ENCODE measurements at places on chromosomes 6 and 20.

DNA sequence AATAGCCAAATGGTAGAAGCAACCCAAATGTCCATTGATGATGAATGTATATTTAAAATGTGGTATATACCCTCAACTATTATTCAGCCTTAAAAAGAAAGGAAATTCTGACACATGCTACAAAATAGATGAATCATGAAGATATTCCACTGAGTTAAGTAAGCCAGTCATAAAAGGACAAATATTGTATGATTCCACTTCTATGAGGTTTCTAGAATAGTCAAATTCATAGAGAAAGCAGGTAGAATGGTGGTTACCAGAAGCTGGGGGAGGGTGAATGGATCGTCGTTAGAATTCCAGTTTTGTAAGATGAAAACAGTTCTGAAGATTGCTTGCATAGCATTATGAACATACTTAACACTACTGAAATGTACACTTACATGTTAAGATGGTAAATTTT is 214.3 kb upstream of the MYLIP start:
- no peak for DNase-seq

GRCh38 chr6:157792671-157793070 is 30.4 kb upstream of the SNX9 start:
- DNase-seq = no peak

DNA sequence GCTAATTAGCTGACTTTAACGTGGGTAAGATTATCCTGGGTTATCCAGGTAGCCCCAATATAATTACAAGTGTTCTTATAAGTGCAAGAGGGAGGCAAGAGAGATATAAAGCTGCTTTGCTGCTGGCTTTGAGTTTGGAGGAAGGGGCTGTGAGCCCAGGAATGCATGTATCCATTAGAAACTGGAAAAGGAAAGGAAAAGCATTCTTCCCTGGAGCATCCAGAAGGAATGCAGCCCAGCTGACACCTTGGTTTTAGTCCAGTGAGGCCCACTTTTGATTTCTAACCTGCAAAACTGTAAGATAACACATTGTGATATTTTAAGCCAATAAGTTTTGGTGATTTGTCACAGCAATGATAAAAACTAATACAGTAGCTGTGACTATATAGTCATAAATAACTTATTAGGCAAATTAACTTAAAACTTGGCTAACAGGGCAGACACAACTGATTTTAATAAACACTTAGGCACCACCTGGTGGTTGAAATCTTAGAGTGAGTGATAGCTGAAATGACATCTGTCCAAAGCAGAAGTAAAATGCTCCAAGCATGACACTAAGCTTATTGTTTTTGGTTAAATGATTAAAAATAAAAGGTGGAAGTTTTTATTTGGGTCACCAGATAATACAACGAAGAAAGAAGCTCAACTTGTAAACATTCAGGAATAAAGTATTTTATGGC is 35.6 kb downstream of the ADGRF4 start:
- no peak for DNase-seq

DNA sequence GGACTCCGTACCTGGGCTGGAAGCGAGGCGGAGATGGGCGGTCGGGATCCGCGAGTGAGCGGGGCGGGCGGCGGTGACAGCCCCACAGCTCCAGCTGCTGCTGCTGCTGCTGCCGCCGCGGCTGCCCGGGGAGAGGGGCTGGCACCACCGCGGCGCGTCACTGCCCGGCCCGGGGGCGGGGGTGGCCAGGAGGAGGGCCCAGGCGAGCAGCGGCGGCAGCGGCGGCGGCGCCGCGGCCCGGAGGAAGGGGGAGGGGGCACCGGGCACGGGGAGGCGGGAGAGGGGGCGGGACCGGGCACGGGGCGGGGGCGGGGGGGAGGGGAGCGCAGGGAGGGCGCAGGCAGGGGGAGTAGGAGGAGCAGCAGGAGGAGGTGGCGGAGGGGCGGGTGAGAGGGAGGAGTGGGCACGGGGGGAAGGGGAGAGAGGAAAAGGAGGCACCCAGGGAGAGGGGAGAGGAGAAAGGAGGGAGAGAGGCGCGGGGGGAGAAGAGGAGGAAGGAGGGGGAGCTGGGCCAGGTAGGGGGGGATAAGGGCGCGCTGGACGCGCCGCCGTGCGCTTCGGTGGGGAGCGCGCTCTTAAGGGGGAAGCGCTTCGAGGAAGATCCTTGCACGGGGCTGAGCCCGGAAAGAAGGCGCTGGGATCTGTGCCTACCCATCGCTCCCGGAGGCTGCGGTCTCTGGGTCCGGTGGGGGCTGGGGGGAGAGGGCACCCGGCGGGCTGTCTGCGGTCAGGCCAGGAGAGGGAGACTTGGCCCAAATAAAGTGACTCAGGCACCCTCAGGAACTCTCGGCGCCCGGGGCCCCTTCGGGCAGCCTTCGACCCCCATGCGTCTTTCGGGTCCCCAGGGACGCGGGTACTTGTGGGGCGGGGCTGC is 101.5 kb downstream of the NOL4L start:
- DNase-seq = peak; percentile 90

DNA sequence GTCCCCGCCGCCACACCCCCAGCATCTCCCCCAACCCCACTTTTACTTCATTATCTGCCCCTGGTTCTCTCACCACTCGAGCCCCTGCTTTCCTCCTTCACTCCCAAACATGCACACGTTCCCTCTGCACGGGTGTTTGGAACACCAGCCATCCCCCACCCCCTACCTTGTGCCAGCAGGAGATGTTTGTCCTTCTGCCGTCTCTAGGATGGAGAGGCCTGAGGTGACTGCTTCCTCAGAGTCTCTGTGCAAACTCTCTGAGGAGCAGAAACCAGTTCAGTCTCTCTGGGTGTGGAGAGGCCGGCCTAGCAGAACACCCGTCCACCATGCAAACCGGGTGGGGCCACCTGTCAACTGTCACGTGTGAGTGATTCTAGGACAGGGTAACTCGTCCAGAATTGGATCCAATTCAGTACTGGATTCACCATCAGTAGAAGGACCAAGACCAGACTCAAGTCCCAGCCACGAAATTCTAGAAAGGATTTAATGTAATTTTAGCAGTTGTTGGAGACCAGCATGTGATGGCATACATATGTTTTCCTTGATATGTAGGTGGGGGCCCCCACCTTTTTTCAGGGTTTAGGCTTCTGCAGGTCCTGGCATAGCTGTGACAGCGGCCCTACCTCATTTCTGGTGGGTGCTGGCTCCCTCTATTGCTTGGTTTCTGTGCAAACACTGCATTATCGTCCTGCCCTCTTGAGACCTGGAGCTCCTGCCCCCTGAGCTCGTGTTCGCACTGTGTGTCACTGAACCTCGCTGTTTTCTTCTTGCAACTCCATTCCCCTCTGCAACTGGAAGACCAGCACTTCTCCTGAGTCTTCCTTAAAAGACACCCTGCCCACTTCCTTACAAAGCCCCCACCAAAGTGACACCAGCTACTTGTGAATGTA is at the start of gene RAET1E:
TSS of gene RAET1E (minus strand) at position 259 of the 890 bp plus-strand sequence. CDS start 7,212 bp downstream, outside the sequence.
- no peak for DNase-seq

- DNase-seq = no peak
Measured at GRCh38 chr6:69918813-69919475, 52.6 kb downstream of the COL19A1 start.

- no peak for DNase-seq
Measured at GRCh38 chr6:40550202-40551101, 36.7 kb downstream of the LRFN2 start.

- DNase-seq = no peak
Measured at GRCh38 chr20:21028921-21029320, 77.2 kb downstream of the LINC00237 start.

DNA sequence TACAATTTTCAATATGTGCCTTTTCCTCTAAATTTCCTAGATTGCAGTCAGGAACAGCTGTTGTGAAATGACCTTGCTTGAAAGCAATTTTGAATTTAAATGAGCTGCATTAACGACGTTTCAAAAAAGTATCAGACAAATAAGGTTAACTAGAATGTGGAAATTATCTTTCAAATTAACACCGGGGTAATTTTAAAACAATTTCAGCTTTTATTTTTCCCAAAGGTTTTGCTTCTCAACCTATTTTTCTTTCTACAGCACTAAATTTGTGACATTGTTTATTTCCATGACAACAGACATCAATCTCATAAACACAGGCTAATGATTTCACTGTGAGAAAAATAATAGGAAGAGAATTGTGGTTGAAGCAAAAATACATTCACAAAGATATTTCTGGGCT is 38.5 kb downstream of the COL12A1 start:
- no peak for DNase-seq

DNA sequence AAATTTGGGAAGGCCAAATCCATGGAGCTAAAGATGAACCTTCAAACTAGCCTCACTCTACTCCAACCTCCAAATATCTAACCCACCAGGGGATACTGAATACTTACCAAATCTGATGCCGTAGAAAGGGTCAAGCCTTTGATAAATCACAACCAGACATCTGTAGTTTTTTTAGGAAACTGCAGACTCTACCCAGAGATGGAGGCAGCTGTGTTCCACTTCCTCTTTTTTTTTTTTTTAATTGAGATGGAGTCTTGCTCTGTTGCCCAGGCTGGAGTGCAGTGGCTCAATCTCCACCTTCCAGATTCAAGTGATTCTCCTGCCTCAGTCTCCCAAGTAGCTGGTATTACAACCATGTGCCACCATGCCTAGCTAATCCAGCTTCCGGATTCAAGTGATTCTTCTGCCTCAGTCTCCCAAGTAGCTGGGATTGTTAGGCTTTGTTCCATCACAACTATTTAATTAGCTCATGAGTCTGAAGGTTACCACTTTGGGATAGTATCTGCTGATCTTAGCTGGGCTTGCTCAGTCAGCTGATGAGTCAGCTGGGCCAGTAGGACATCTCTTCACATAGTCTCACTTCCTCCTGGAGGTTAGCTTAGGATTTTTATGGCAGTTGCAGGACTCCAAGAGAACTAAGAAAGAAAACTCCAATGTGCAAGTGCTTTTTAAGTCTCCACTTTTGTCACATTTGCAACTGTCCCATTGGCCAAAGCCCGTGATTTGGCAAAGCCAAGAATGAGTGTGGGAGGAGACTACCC is 13.3 kb downstream of the FRK start:
- DNase-seq = no peak

DNA sequence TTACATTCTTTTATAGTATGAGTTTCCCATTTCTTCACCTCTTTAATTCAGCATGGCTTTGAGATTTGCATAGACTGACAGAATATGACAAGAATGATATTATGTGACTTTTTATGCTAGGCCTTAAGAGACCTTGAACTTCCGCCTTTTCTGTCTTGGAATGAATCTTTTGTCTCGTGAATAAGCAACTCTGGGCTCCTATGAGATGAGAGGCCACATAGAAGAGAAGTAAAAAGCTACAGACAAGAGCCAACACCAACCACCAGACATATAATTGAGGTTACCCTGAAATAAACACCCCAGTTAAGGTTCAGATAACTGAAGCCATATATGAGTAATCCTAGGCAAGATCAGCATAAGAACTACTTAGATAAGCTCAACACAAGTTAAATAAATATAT is 600.8 kb downstream of the MEI4 start:
- no peak for DNase-seq

DNA sequence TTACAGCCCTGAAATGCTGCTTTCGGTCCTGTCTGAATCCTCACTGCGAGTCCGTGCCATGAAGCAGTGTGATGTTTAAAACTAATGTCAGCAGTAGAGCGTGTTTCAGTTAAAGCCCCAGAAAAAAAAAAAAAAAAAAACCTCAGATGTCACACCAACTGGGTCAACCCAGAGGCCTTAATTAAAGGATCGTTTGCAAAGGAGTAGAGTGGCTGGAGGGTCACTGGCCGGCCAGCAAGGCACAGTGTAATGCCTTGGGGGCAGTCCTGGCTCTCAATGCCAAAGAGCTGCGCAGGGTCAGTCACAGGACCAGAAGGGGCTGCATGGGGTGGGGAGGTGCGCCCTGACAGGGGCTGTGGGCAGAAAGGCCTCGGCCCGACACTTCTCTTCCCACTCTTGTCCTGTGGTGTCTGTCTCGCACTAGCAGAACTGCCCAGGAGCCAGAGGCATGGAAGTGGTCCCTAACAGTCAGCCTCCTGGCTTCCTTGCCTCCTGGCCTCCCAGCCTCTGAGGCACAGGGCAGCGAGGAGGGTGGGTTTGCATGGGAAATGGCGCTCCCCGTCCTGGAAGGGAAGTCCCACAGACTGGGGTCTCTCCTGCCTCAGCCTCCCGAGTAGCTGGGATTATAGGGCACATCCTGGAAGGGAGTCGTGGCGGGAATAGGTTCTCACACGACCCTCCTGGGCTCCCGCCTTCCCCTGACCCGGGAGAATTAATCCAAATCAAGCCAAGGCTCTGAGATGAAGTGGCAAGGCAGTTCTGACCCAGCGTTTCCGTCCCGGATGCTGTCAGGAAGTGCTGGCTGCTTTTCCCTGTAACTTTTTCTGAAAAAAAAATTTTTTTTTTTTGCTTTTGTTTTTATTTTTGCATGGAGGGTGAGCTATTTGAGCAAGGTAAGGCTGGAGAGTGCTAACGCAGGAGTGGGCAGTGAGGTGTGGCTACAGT is 53.7 kb upstream of the MPC1 start:
- no peak for DNase-seq

- DNase-seq = no peak
Measured at GRCh38 chr20:26163890-26164289, 467.2 kb upstream of the ZNF337 start.

DNA sequence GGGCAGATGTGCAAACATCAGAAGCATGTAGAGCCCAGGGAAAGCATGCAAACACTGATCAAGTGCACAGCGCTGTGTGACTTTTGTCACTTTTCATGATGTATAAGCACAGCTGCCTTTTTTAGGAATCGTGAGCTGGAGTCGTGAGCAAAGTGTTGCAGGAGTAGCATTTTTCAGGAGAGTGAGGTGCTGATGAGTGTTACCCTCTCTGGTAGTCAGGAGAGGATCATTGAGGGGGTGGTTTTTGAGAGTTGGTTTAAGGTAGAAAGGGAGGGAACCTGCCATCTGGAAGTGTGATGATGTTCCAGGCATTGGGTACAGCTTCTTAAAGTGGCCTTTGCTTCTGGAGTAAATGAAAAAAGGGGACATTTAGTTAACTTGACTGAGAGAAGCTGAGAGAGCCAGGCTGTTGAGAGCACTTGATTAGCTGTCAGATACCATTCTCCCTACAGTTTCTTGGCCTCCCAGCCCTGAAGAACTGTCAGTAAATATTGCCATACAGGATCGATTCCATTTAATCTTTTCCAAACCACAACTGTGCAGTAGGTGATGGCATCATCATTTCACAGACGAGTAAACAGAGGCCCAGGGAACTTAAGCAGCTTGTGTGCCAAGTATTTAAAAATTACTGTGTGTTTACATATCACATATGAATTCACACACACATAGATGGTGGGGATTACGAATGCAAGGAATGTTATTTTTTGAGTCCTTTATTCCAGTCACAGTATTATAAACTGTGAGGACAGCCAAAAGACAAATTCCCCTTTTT is 28.9 kb downstream of the TPD52L1 start:
- no peak for DNase-seq

- DNase-seq = no peak
Measured at GRCh38 chr6:89936177-89936576, 41.9 kb downstream of the GJA10 start.

GRCh38 chr6:88246654-88247053 is 80.5 kb upstream of the CNR1 start:
- DNase-seq = no peak

- DNase-seq = no peak
Measured at GRCh38 chr6:152727507-152727906, 23.1 kb upstream of the VIP start.

GRCh38 chr6:14786455-14786854 is 459.4 kb upstream of the JARID2 start:
- DNase-seq = no peak

Measured in progenitor cell of endocrine pancreas (in vitro differentiated cells).